ENCODE measurements at places on chromosomes 11 and 22.

DNA sequence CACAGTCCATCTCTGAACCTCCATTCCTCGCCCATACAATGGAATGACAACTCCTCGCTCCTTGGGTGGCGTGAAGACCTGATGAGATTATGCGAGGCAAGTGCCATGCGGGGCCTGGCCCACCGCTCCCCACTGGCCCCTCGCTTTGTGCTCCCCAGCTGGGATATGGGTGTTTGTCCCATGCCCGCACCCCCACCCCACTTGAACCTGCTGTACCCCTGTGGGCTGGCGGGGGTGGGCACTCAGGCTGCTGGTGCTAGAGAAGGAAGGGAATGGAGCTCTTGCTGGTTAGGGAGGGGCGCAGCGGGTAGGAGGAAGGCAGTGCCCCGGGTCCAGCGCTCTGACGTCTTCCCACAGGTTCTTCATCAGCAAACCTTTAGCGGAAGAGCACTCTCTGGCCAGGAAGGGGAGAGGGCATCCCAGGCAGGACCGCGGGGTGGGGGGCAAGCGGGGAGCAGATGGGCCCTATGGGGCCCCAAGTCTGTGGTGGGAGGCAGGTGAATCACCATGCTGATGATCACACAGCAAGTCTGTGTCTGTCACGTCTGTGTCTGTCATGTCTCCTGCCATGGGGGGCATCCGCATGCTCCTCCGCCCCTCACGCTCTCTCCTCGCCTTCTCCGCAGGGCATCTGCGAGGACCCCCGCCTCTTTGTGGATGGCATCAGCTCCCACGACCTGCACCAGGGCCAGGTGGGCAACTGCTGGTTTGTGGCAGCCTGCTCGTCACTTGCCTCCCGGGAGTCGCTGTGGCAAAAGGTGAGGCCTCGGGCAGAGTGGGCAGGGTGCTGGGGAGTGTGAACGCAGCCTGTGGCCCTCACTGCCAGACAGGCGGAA is 9.4 kb upstream of the OMP start:
- no peak for DNase-seq

- peak; percentile 15 for DNase-seq
Observed at GRCh38 chr11:36377759-36378564, 81.9 kb downstream of the PRR5L start.

GRCh38 chr22:20438678-20439492 is 1.3 kb upstream of the SCARF2 start:
- DNase-seq, result peak; percentile 49

DNA sequence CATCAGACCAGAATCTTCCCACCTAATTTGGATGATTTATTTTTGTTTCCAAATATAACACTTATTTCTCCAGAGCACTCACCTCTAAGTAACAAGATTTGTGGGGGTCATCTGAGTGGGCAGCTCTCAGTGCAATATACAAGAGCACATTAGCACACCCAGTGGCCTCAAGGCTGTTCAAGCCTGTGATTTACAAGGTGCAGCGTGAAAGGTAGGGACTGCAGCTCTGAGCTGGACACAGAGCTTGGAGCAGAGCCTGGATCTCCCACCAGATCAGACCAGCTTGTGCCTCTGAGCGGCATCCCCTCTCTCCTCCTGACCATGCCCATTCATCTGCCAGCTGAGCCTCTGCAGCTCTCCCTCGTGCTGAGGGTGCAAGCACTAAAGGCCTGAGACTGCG is 323.3 kb upstream of the ZC3H12C start:
- no peak for DNase-seq

DNA sequence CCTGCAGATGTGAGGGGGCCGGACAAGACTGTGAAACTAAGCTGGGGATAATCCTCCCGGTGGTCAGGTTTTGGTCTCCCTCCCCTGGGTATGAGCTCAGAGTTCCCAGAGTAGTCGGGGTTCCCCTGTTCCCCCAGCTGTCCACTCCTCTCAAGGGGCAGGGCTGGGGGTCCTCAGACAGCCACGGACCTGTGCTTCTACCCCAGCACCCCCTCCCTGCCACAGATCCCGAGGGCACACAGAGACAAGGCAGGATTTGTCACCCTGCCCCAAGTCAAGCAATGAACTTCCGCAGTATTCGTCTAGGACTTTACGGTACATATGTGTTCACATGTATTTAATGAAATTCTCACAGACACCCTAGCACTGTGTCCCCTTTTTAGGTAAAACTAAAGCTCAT is 45.2 kb downstream of the APOL1 start:
- no peak for DNase-seq

DNA sequence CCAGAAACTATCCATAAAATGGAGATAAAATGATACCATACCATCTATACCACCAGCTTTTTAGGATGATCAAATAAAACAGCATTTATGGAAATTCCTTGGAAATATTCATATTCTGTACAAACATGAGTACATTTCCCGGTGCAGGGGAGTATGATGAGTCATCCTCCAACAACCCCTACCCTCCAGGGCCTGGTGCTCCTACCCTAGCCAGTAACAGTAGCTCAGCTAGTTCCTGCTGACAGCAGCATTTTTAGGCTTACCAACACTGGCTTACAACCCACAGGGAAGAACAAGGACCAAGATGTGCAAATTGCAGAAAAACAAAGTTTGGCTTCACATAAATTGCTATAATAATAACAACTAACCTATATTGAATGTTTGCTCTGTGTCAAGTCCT is 406.2 kb upstream of the CADM1 start:
- no peak for DNase-seq

DNA sequence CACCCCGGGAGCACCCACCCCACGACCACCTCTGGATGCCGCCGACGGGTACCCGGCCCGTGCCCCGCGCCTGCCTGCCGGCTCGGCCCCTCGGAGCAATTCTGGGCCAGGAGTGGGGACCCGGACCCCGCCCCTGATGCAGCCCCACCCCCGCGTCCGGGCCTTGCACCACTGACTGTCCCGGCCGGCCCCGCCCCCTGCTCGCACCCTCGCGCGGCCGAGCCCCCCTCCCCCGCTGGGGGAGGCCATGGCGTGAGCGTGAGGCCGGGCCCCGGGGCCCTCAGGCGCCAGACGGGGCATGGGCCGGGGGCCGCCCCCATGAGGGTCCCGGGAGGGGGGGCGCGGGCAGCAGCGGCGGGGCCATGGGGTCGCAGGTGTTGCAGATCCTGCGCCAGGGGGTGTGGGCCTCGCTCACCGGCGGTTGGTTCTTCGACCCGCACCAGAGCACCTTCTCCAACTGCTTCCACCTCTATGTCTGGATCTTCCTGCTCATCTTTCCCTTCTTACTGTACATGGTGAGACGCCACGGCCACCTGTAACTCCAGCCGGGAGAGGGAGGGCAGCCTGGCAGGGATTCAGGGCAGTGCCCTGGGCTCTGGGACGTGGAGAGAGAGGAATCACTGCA is 486 bp downstream of the PCNX3 start:
- DNase-seq, result peak; percentile 39

- DNase-seq, result no peak
Observed at GRCh38 chr22:19727310-19728150, 4.2 kb downstream of the GP1BB start.

DNA sequence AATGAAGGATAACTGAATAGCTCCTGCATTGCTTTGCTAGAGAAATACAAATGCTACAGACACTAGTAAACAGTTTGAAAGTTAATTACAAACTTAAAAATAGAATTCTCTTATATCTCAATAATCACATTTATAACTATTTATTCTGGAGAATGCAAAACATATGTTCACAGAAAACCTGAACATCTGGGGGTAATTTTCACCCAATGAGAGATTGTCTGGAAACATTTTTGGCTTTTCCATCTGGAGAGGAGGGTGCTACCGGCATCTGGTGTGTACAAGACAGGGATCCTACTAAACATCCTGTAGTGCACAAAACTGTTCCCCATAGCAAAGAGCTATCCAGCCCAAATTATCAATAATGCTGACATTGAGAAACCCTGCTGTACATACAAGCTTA is 378.4 kb upstream of the CHORDC1 start:
- no peak for DNase-seq

GRCh38 chr22:46977656-46978343 is 215.3 kb downstream of the TBC1D22A start:
- DNase-seq, result no peak

- DNase-seq, result peak; percentile 46
Observed at GRCh38 chr11:94199136-94200130, 70.8 kb downstream of the PANX1 start.

GRCh38 chr11:46370253-46370652 is 11.2 kb upstream of the MDK start:
- no peak for DNase-seq

GRCh38 chr11:100638648-100639047 is 48.4 kb upstream of the ARHGAP42 start:
- DNase-seq, result no peak

- DNase-seq, result no peak
Observed at GRCh38 chr11:16408619-16409018, 52.3 kb upstream of the SOX6 start.

DNA sequence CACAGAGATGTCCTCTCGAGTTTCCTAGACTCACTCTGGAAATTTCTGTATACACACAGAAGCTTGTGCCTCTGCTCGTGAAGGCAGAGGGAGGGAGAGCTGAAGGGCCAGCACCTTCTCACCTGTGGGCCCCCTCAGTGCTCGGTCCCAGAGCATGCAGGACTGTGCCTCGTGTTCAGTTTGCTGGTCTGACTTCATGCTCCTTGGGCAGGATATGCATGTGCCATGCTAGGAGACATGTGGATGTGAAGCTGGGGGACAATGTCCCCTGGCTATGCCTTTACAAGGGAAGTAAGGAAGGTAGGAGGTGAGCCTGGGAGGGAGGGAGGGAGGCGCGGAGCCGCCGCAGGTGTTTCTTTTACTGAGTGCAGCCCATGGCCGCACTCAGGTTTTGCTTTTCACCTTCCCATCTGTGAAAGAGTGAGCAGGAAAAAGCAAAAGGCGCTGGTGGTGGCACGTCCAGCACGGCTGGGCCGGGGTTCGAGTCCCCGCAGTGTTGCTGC is 22.6 kb downstream of the NEAT1 start:
- peak; percentile 56 for DNase-seq

GRCh38 chr11:102120437-102120973 is 10.3 kb downstream of the YAP1 start:
- DNase-seq, result peak; percentile 82

DNA sequence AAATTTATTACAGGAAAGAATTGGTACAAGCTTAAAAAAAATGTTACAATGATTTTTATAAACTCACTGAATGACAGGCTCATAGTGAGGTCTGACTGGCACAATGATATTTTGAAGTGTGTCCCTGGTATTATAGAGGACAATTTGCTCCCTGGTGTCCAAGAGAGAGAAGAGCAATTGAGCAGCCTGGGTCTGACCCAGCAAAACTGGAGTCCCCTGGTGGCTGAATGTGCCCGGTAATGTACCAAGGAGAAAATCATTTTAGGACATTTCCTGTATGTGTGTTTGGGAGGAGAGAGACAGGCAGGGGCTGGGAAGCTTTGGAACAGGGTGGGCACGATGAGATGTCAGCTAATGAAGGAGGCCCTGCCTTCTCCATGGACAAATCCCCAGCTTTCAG is 125.3 kb downstream of the APOL5 start:
- peak; percentile 68 for DNase-seq

GRCh38 chr11:32374261-32374711 is 61.1 kb downstream of the WT1 start:
- peak; percentile 7 for DNase-seq

DNA sequence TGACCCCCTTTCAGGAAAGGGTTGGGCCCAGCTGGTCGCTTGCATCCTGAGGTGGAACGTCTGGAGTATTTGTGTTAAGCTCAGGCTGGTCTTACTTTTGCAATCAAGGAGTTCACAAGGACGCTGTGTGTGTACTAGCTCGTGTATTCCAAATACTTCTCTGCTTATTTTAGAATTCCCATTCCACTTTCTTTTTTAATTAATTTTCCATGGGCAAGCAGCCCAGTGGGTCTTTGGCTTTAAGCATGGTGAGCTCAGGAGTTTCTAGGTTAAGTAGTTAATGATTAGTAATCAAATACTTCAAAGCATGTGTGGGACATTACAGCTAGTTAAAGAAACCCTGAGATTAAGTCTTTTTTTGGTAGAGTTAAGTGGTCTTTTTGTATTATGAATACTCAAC is 68.6 kb downstream of the CSNK2A3 start:
- DNase-seq, result no peak

- DNase-seq, result no peak
Observed at GRCh38 chr11:30489076-30489475, 97.1 kb downstream of the MPPED2 start.

- DNase-seq, result peak; percentile 97
Observed at GRCh38 chr11:122731500-122731913, 76.0 kb downstream of the UBASH3B start.

DNA sequence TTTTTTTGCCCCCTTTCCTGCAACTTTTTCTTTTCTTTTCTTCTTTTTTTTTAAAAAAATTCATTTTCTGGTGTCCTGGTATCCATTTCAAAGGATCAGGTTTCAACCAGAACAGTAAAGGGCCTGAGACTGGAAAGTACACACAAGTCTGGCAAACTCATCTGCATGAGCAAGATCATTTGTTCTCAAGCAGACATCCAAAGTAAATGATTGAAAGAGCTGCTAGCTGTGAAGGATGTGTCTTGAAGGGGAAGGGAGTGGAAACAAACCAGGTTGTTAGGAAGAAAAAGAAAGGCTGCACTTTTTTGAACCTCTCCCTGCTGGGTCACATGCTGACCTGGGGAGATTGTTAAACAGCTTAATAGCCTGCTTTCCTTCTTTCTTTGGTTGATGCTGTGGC is 5.3 kb downstream of the YAP1 start:
- DNase-seq, result peak; percentile 64

- peak; percentile 17 for DNase-seq
Observed at GRCh38 chr22:20061481-20061861, 18.6 kb upstream of the DGCR8 start.

GRCh38 chr11:79179087-79179486 is 261.7 kb downstream of the TENM4 start:
- peak; percentile 8 for DNase-seq

DNA sequence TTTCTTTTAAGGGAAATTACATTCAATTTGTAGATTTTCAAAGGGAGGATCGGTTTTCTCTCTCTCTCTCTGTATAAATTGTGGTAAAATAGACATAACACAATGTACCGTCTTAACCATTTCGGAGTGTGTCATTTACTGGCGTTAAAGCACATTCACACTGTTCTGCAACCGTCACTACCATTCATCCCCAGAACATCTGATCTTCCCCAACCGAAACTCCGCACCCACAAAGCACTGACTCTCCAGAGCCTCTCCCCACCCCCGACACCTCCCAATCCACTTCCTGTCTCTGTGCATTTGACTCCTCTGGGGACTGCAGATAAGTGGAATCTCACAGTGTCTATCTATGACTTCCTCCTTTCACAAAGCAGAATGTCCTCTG is 15.9 kb upstream of the GRAMD4 start:
- peak; percentile 60 for DNase-seq

GRCh38 chr22:43734370-43735150 is 77.5 kb downstream of the EFCAB6 start:
- DNase-seq, result peak; percentile 14

- DNase-seq, result peak; percentile 52
Observed at GRCh38 chr11:29019960-29020683, 911.9 kb downstream of the METTL15 start.

- DNase-seq, result no peak
Observed at GRCh38 chr11:8315954-8316353, 52.3 kb upstream of the LMO1 start.

GRCh38 chr11:118311518-118311917 is 7.0 kb downstream of the CD3E start:
- no peak for DNase-seq

- DNase-seq, result peak; percentile 27
Observed at GRCh38 chr11:36469063-36469462, 41.0 kb downstream of the TRAF6 start.

Measured in EH (cell line).